ENCODE measurements at places on chromosomes 1 and 21.

DNA sequence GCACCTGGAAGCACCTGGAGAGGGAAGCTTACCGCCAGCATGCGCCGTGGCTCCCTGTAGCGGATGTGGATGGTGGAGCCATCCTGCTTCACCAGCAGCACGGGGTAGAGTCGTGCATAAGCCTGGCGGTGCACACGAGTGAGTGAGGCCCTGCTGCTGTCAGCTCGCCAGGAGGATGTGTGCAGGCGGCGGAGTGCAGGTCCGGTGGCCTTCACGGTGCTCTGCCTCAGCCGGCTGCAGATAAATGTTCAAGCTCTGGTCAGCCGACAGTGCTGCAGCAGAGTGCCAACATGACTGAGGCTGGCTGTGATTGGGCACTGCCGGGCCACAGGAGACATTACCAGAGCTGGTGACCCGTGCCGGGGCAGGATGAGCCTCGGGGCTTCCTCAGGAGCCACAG lies 1.5 kb downstream of the MRPL55 start:
- DNase-seq, result no peak

GRCh38 chr1:201982082-201982622 lies 296 bp upstream of the RNPEP start:
- DNase-seq, result no peak

GRCh38 chr1:180533266-180533987 lies 25.3 kb upstream of the OVAAL start:
- no peak for DNase-seq

DNA sequence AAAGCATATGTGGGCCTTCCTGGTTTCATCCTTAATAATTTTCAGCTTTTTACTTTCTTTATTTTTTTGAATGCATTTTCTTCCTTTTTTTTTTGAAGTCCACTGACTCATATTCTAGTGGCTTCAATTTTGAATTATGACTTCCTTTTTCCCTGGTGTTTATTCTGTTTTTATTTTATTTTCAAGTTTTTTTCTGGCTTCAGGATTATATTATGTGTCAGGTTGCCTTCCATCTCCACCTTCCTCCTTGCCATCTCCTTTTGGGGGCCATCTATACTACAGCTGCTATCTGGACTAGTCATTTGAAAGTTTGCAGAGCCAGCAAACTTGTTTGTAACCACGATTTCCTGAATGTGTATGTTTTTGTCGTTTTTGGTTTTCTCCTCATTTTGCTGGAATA lies 117.6 kb downstream of the LEPR start:
- no peak for DNase-seq

- no peak for DNase-seq
Observed at GRCh38 chr1:228862542-228863505, 127.5 kb downstream of the RHOU start.

DNA sequence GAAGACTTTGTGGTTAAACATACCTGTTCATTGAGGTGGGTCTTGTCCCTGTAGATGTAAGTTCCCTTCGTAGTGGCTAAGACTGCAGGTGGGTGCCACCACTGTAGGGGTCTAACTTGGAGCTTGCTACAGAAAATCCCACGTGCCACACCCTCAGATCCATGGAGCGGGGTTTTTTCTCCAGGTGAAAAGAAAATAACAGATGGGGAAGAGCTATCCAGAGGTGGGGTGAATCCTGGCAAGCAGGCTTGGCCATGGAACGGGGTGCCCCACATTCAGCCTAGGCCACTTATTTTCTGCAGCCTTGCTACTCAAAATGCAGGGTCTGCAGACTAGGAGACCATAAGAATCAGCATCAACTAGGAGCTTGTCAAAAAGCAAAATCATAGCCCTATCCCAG lies 24.0 kb downstream of the EXOC8 start:
- DNase-seq, result no peak

- DNase-seq, result no peak
Observed at GRCh38 chr1:30478283-30478682, 245.1 kb downstream of the MATN1 start.

DNA sequence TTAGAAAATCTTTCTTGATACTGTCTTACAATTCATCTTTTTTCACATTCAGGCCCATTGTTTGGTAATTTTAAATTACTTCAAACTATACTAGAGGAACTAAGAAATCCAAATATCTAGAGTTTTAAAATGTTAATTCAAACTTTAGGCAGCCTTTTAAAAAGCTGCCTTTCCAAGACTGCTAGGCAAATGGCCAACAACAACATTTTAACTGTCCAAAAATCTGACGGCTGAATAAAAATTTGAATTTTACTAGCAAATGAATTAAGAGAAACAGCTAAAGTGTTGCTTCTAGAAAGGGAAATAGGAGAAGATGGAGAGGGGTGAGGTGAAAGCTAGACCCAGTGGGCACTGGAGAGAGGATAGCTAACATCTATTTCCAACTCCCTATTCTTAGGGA lies 17.2 kb downstream of the DPYD start:
- DNase-seq, result no peak

DNA sequence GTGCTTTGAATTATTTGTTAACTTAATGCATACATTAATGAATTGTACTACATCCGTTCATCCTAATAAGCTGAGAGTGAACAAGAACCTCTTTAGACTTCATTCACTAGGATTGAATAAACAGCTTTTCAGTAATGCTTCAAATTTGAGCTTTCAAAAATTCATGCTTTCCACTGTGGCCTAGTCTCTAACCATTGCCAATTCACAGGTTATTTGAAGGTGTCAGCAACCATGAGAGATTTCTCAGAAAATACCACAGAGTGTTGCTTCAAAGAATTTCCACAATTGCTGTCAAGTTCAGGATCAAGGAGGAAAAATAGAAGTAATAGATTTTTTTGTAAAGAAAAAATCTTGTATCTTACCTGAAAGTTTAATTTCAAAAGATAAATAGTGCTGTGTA lies 72.7 kb downstream of the AK5 start:
- DNase-seq, result no peak

DNA sequence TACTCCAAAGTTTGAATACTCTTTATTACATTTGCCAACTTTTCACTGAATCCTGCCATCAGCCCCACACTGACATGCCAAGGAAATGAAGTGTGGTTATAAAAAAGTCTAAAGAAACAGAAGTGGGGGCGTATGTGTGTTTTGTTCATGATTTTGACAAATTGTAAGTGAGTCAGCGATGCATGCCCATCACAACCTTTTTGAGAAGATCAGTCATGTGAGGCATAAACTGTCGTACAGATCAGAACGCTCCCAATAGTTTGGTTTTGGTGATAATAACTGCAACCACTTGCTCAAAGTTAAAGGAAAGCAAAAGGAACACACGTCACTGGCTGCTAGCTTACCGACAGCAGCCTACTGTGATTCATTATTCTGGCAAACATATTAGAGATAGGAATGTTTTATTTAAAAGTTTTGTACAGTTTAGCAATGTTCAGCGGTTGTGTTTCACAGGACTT lies 95.6 kb downstream of the RGS2 start:
- no peak for DNase-seq

All from esophagus squamous epithelium (tissue), 5 donors.